ENCODE measurements at places on chromosomes 6 and 20.

DNA sequence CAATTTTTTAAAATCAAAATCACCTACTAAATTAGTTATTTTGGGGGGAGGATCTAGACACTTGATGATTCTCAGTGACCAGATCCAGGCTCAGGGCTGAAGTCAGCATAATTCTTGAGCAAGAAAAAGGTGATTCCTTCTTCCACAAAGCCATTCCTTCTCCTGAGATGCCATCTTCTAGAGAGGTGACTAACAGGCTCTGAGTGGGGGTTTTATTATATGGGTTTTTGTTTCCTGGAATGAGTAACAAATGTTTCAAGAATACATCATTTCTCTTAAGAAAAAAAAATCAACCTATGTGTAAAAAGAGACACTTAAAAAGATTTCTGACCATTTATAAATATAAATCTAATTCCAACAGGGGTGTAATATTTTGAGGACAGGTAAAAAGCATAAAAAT is 154.3 kb downstream of the NFATC2 start:
- DNase-seq = no peak

- DNase-seq = no peak
Observed at GRCh38 chr6:9087470-9087869, 652.1 kb upstream of the SLC35B3 start.

GRCh38 chr20:57537822-57538221 is 12.9 kb upstream of the CTCFL start:
- no peak for DNase-seq

DNA sequence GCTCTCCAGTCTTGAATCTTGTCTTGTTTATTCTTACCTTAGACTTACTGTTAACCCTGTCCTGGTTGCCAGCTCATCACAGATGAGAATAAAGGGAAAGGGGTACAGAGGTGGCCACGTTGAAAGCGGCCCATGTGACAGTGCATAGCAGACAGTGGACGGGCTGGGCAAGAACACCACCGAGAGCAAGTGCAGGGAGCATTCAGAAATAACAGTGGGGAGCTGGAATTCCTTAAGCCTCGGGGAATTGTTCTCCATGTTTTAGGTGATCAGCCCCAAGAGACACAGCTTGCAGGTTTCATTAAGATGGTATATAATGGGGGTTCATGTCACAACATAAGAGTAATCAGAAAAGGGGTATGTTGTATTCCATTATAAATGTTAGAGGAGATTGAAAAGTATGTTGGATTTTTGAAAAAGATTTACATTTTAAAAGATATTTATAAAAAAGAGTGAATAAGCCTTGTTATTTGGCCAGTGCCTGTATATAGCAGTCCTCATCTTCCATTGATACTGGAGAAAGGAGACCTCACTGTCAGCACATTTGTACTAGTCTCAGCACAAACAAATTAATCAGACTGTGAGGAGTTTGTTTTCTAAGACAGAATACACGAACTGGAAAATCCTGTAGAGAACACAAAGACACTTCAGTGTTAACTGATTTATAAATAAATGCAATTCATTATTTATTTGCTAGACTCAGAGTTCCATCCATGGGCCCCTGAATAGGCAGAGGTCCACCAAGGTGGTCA is 35.4 kb downstream of the VAPB start:
- DNase-seq = no peak

DNA sequence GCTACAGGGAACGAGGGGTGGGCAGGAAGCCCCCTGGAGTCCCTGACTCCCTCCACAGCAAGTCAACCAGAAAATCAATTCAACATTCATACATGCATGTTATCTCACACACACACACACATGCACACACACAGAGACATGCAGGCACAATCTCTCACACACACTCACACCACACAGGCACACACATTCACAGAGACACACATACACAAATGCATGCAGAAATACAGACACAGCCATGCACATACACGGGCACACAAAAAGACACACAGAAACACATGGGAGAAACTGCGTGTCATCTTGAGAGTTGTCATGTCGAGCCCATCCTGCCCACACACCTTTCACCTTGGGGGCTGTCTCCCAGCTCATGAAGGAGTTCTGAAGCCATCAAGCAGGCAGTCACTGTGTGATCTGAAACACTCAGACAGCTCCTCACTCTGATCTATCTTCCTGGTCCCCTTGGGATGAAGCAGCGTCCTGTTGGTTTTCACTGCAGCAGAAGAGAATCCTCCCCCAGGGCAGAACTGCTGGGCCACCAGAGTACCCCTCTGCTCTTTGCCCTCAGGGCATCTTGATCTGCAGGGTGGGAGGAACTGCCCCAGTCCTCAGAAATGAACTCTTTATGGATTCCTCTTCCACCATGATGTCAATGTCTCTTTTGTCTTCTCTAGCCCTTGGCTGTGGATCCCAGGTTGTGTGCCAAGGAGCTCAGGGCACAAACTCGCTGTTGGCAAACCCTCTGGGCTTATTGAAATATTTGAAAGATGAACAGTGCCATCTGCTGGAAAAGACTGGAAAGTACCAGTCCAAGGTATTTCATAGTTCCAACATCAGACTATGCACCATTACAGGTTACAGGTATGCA is 8.8 kb downstream of the RAET1L start:
- DNase-seq = peak; percentile 25

Measured in stimulated activated CD4-positive, alpha-beta T cell treated with anti-CD3 and anti-CD28 coated beads, Interleukin-15, amount 100 ng/mL, for 48 hours (primary cell).